Activated naive CD4-positive, alpha-beta T cell treated with anti-CD3 and anti-CD28 coated beads for 36 hours (primary cell): ENCODE measurements at places on chromosomes 5 and 9. TPM values are rescaled to one million over a fixed set of nuclear protein-coding genes. Genes with fewer than 3 reads are reported as not detected.

- DNase-seq = no peak
Observed at GRCh38 chr5:59126708-59127573, 544.1 kb downstream of the RAB3C start.

GRCh38 chr5:160289356-160289651 is 23.1 kb downstream of the CCNJL start:
- no peak for DNase-seq

The OLFM1 gene
- total RNA-seq = not detected

GRCh38 chr5:36373527-36374086 is 71.9 kb upstream of the RANBP3L start:
- DNase-seq = no peak

The CDC20B gene
- not detected for total RNA-seq

DNA sequence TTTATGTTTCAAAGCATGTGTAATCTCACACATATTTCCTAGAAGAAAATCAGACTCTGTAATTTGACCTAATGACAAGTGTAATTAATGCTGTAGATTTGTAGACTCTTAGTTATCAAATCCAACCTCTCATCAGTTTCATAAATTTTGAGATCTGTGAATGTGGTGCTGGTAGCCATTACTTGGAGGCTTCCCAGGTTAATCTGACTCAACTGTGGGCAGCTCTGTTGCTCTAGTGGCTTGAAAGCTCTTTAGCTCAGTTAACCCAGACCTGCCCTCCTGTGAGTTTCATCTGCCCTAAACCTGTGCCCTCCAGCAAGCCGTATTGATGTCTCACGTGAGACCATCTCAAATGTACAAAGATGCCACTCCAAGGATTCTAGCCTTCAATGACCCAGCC is 323.4 kb downstream of the FBXL7 start:
- DNase-seq = no peak

The PCDHB1 gene
- total RNA-seq = not detected
